ENCODE measurements at places on chromosomes 16 and 17.

GRCh38 chr17:68319410-68320162 is 28.3 kb downstream of the ARSG start:
- no peaks in the 10 kb centered on the region for H3K27me3 ChIP-seq
- peaks cover 22% of the 10 kb centered on the region for H3K4me1 ChIP-seq
- H3K4me3 ChIP-seq = no peak overlapping the region
- no peak for DNase-seq
- no peak overlapping the region for H3K27ac ChIP-seq

GRCh38 chr16:14284371-14284770 is 213.3 kb downstream of the MRTFB start:
- H3K4me3 ChIP-seq = peak overlapping the region; percentile 26
- no peak for DNase-seq
- H3K36me3 ChIP-seq = peaks cover 3% of the 10 kb centered on the region
- peaks cover under 1% of the 10 kb centered on the region for H3K27me3 ChIP-seq
- peaks cover 7% of the 10 kb centered on the region for H3K4me1 ChIP-seq

- H3K27me3 ChIP-seq = no peaks in the 10 kb centered on the region
- H3K27ac ChIP-seq = no peak overlapping the region
- H3K4me1 ChIP-seq = no peaks in the 10 kb centered on the region
- no peak overlapping the region for H3K4me3 ChIP-seq
Observed at GRCh38 chr17:16887523-16888095, 84.3 kb downstream of the TNFRSF13B start.

GRCh38 chr17:82930924-82931698 is 91.3 kb upstream of the ZNF750 start:
- peaks cover 17% of the 10 kb centered on the region for H3K36me3 ChIP-seq
- H3K27ac ChIP-seq = no peak overlapping the region
- H3K4me3 ChIP-seq = no peak overlapping the region
- DNase-seq = peak; percentile 19

GRCh38 chr17:56810891-56811775 is 22.6 kb downstream of the C17orf67 start:
- no peak overlapping the region for H3K27ac ChIP-seq
- no peak for DNase-seq
- H3K4me1 ChIP-seq = peaks cover 2% of the 10 kb centered on the region
- H3K27me3 ChIP-seq = no peaks in the 10 kb centered on the region
- no peak overlapping the region for H3K4me3 ChIP-seq

- H3K27ac ChIP-seq = no peak overlapping the region
- peaks cover 5% of the 10 kb centered on the region for H3K36me3 ChIP-seq
- no peak for DNase-seq
Observed at GRCh38 chr17:82412535-82413520, 5.3 kb upstream of the HEXD start.

- H3K27me3 ChIP-seq = peaks cover 4% of the 10 kb centered on the region
- no peak for DNase-seq
- H3K27ac ChIP-seq = no peak overlapping the region
- H3K36me3 ChIP-seq = no peaks in the 10 kb centered on the region
- no peak overlapping the region for H3K4me3 ChIP-seq
Observed at GRCh38 chr17:9729735-9730420, 61.5 kb downstream of the DHRS7C start.

DNA sequence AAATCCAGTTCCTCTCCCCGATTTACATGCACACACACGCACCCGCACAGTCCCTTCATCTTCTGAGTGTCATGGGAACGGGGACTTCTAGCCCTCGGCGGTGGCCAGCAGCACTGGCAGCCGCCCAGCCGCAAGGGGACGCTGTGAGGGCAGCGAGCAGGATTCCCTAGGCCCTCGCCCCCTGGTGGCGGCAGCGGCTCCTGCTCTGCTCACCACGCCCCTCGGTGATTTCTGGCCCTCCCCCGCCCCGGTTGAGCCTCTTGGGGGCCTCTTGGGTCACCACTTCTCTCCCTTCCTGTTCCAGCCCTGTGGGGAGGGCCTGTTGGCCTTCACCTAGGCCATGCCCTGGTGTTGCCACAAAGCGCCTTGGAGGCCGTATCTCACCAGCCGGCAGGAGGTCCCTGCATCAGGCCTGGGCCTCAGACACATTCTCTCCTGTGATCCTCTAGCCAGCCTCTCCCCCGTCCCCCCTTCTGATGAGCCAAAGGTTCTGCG is 75.2 kb upstream of the KSR1 start:
- peaks cover 21% of the 10 kb centered on the region for H3K27me3 ChIP-seq
- peaks cover 5% of the 10 kb centered on the region for H3K4me1 ChIP-seq
- no peak overlapping the region for H3K4me3 ChIP-seq
- peak; percentile 87 for DNase-seq

GRCh38 chr17:75917141-75917916 is 12.6 kb upstream of the MRPL38 start:
- no peak for DNase-seq
- H3K36me3 ChIP-seq = no peaks in the 10 kb centered on the region
- no peak overlapping the region for H3K4me3 ChIP-seq

- no peak overlapping the region for H3K27ac ChIP-seq
- DNase-seq = no peak
- no peaks in the 10 kb centered on the region for H3K4me1 ChIP-seq
- no peak overlapping the region for H3K4me3 ChIP-seq
- H3K27me3 ChIP-seq = no peaks in the 10 kb centered on the region
Observed at GRCh38 chr16:64771273-64771672, 350.6 kb downstream of the CDH11 start.

- H3K36me3 ChIP-seq = no peaks in the 10 kb centered on the region
- peaks cover 14% of the 10 kb centered on the region for H3K27me3 ChIP-seq
- no peak for DNase-seq
- no peak overlapping the region for H3K4me3 ChIP-seq
- no peak overlapping the region for H3K27ac ChIP-seq
Observed at GRCh38 chr17:7781429-7781828, 52.6 kb upstream of the KDM6B start.

- H3K27ac ChIP-seq = peak overlapping the region; percentile 37
- H3K27me3 ChIP-seq = peaks cover 8% of the 10 kb centered on the region
- H3K4me1 ChIP-seq = peaks cover 17% of the 10 kb centered on the region
- no peak for DNase-seq
- no peaks in the 10 kb centered on the region for H3K36me3 ChIP-seq
- peak overlapping the region; percentile 79 for H3K4me3 ChIP-seq
Observed at GRCh38 chr17:17783825-17784656, 52.7 kb downstream of the SREBF1 start.

DNA sequence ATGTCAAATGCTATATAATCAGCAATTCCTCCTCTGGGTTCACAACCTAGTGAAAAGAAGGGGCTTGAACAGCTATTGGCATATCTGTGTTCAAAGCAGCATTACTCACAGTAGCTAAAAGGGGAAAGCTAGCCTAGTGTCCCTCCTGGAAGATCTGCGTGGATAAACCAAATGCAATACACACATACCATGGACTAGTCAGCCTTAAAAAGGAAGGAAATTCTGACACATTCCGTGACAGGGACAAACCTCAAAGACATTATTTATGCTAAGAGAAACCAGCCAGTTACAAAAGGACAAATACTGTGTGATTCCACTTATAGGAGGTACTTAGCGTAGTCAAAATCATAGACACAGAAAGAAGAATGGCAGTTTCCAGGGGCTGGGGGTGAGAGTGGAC is 90.1 kb downstream of the XYLT1 start:
- no peak for DNase-seq
- peaks cover 36% of the 10 kb centered on the region for H3K4me1 ChIP-seq
- H3K4me3 ChIP-seq = peak overlapping the region; percentile 10
- no peaks in the 10 kb centered on the region for H3K27me3 ChIP-seq
- peak overlapping the region; percentile 45 for H3K27ac ChIP-seq
- peaks cover 25% of the 10 kb centered on the region for H3K36me3 ChIP-seq

DNA sequence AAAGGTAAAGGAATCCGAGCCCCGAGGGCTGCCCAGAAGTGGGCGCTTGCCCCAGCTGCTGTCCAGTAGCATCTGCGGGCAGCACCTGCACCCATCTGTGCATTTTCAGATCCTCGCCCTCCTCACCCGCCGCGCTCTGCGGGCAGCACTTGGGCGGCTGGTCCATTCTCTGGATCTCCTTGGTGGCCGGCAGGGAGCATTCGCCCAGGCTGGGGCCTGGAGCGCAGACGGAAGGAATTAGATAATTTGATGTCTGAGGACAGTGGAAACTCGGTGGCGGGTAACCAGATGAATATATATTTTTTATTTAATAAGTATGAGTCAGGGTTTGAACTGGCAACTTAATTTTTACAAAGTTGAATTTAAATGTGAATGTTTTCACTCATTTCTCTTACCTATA is 88.5 kb downstream of the NPIPB11 start:
- H3K36me3 ChIP-seq = no peaks in the 10 kb centered on the region
- peaks cover 3% of the 10 kb centered on the region for H3K4me1 ChIP-seq

DNA sequence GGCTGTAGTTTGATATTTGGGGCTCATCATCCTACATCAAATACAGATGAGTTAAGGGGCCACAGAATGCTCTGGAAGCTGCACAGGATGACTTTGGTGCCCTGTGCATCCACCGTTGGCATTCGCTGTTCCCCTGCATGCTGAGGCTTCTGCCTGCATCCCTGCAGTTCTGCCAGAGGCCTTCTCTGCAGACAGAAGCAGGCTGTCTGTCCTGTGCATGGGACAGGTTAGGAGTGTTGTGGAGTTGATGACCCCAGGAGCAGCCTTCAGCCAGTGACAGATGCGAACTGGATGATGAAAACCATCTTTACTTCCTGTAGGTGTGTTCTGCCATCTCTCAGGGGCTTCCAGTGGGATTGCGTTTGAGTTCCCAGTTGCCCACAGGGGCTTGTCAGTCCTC is 13.6 kb upstream of the TNS4 start:
- peaks cover 2% of the 10 kb centered on the region for H3K27me3 ChIP-seq
- H3K27ac ChIP-seq = peak overlapping the region; percentile 91
- peaks cover 21% of the 10 kb centered on the region for H3K36me3 ChIP-seq
- H3K4me3 ChIP-seq = peak overlapping the region; percentile 78
- H3K4me1 ChIP-seq = peaks cover 53% of the 10 kb centered on the region

DNA sequence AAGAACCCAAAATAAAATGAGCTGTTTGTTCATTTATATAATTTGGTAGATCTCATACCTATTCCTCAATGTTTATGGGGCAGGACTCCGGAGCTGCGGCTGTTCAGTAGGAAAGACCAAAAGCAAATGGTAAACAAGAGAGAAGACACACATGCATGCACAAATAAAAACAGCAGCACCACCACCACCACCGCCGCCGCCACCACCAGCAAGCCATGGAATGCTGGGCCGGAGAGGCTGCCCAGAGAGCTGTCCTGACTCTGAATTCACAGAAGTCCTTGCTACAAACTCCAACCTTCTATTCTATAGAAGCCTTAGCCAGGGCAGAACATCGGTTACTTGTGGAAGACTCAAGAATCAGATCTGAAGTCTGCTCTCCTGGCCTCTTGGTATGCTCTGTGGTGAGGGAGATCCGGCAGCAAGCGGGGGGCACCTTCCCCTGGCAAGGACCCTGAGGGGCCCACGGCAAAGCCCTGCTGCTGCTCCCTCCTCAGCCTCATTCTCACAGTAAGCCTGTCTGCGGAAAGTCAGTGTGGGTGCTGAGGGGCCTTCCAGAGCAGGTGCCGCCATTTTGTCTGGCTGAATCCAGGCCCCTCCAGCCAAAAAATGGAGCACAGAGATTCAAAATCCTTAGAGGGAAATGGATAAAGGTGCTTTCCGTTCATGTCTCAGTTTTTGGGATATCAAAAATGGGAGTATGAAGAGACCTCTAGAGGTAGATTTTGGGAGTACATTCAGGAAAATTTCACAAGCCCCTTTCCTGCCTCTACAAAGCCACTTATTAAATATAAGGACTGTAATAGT is 6.4 kb upstream of the FOXJ1 start:
- no peak overlapping the region for H3K4me3 ChIP-seq
- H3K36me3 ChIP-seq = peaks cover 29% of the 10 kb centered on the region
- no peaks in the 10 kb centered on the region for H3K27me3 ChIP-seq
- H3K4me1 ChIP-seq = peaks cover 61% of the 10 kb centered on the region
- peak overlapping the region; percentile 94 for H3K27ac ChIP-seq

DNA sequence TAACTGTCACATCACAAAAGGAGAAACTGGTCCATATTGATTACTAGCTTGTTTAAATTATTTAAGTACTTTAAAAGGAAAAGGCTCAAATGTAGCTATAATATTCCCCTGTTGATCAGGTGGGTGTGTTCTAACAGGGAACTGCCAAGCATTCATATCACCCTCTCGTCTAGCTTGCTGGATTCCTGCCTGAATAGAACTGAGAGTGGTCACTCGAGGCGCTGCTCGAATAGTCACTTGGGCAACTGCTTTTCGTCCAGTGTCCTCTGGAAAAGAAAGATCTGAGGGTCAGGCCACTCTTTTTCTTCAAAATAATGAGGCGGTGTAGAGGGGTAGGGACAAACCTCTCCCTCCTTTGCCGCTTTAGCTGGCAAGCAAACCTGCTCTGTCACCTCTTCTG is 36.4 kb upstream of the USP22 start:
- H3K27me3 ChIP-seq = peaks cover 28% of the 10 kb centered on the region
- H3K27ac ChIP-seq = no peak overlapping the region
- H3K36me3 ChIP-seq = no peaks in the 10 kb centered on the region
- H3K4me1 ChIP-seq = no peaks in the 10 kb centered on the region
- H3K4me3 ChIP-seq = no peak overlapping the region

DNA sequence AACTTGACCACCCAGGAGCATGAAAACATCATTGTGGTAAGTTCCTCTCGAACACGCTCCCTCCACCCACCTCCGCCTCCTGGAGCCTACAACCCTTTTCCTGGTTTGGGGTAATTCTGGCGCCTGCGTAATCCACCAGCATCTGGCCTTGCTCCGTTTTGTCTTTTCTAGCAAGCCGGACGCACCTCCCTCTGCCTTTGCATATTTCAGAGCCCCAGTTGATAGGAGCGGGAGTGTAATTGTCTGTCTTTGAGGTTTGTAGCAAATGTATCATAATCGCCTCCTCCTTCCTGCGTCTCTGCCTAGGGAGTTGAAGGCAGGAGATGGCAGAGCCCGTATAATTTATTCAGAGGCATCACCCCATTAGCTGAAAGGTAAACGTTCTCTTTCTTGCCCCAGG is 121.3 kb upstream of the PLCG2 start:
- H3K27ac ChIP-seq = no peak overlapping the region
- no peaks in the 10 kb centered on the region for H3K27me3 ChIP-seq
- H3K4me1 ChIP-seq = peaks cover 2% of the 10 kb centered on the region

DNA sequence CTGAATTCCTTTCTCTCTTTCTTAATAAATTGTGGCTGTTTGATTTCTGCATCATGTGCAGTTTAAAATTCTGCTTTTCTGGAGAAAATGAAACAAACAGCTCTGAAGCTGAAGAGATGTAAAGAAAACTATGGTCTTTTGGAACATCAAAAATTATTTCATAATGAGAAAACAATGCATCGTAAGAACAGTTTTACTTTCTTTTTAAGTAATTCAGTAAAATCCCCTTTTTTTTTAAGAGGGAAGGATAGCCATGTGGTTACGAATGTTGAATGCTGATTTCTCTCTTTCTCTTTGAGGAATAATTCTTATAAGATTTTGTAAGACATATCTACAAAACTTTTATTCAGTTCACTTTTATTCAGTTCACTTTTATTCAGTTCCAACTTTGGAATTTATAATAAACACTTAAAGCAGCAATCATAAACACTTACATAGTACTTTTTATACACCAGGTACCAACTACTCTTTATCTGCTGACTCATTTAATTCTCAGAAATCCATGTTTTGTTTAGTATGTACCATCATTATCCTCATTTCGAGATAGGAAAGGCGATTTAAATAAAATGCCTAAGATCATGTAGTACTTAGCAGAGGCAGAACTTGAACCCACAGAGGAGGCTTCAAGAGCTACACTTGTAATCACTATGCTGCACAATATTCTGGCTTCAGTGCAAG is 26.6 kb downstream of the CNTNAP4 start:
- H3K27me3 ChIP-seq = no peaks in the 10 kb centered on the region
- DNase-seq = no peak
- no peak overlapping the region for H3K27ac ChIP-seq
- no peak overlapping the region for H3K4me3 ChIP-seq
- no peaks in the 10 kb centered on the region for H3K4me1 ChIP-seq

- no peaks in the 10 kb centered on the region for H3K36me3 ChIP-seq
- H3K27ac ChIP-seq = no peak overlapping the region
- H3K4me3 ChIP-seq = no peak overlapping the region
- no peak for DNase-seq
Observed at GRCh38 chr17:78611607-78612006, 34.4 kb upstream of the DNAH17 start.
